ENCODE measurements at places on chromosomes 3 and 15.

GRCh38 chr3:33537133-33537532, 96.9 kb upstream of the UBP1 start:
- DNase-seq: no peak

DNA sequence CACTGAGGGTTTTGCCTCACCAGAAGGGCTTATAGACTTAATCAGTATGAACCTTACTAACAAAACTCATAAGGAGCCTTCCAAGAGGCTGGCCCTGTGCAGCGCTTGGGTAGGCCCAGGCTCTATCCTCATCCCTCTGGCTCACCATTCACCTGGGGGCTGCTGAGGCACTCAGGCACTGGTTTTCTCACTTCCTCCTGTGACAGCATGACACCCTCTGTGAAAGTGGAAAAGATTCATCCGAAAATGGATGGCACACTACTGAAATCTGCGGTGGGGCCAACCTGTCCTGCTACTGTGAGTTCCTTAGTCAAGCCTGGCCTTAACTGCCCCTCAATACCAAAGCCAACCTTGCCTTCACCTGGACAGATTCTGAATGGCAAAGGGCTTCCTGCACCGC, 41.3 kb downstream of the PSMD6 start:
- DNase-seq: no peak

GRCh38 chr3:190514413-190515153, 698 bp downstream of the IL1RAP start:
- no peak for DNase-seq

- no peak for DNase-seq
These were observed 11.5 kb upstream of the SHF start for GRCh38 chr15:45199136-45199810.

DNA sequence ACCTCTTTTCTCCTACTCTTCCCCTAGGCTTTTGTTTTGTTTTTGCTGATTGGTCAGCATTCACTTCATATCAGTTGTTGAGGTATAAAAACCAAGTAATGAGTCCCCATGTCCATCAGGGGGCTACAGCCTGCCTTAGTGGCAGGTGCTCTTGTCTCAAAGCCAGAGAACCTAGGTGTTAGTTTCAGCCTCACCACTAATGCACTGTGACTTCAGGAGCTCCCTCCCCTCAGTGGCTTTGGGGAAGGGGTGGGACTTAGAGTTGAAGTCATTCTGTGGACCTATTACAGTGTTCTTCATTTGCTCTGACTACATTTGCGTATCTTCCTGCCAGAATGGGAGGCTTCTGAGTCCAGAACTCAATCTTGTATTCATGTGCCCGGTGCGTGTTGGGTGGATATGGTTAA, 41.6 kb downstream of the NR2C2 start:
- no peak for DNase-seq

DNA sequence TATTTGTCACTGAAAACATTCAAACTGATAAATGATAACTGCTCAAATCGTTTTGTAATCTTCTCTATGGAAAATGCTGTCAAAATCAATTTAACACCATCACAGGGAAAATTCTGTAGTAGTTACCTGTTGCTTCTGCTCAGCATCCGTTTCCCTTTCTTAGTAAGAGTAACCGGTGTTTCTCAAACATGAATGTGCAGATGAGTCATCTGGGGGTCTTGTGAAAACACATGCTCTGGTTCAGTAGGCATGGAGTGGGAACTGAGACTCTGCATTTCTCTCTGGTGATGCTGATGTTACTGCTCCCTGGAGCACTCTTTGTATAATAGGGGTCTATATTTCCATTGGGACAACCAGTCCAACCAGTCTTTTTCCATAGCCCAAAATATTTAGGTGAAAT, 145.1 kb downstream of the SEMA6D start:
- DNase-seq: no peak

GRCh38 chr3:184654375-184654774, 57.5 kb downstream of the MAGEF1 start:
- no peak for DNase-seq

DNA sequence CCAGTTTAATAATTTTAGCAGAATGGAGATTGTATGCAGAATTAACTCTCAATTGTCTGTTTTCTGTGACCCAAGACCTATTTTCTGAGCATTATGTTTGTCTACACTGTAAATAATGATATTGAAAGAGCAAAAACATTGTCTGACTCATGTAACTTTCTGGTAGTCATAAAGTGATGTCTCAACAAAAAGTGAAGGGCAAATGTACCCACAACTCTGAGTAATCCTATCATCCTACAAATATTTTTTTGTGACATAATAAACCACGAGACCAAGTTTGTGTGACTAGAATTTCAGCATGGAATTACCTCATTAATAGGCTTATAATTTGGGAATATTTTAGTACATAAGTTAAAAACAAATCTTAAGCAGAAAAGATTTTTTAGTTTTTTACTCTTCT, 15.4 kb upstream of the ABHD10 start:
- no peak for DNase-seq

Measured in GDM1 (cell line).